ENCODE measurements at places on chromosomes 2 and 18. TPM values are rescaled to one million over a fixed set of nuclear protein-coding genes. Genes with fewer than 3 reads are reported as not detected.

DNA sequence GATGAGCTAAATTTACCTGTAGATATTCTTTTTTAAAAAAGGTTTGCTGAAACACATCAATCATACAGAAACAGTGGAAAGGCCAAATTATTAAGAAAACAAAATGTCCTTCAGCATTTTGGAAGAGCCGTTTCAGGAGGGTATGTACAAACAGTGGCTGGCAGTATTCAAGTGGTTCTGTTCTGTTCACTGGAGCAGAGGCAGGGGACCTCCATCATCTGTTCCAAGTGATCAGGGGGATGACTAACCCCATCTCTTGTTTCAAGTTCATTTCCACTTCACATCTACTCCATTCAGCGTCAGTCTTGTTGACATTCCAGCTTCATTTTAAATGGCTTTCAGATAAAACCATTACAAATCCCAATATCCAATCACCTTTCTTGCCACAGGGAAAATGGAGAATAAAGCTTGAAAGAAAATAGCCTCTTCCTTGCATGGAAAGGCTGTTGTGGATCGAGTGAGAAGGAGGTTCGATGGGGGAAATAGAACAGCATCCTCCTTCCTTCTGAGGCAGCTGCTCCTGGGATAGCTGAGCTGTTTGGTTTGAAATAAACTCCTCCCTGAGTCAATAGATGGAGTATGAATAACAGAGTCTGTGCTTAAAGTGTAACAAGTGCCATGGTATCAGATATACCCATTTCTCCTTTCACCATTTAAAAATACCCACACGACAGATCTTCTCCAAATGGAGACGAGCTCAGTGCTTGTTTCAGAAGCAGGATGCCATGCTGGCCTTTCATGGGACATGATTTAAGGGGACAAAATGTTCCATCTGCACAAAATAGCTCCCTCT is 63.7 kb upstream of the OTOF start:
- no peak for DNase-seq

DNA sequence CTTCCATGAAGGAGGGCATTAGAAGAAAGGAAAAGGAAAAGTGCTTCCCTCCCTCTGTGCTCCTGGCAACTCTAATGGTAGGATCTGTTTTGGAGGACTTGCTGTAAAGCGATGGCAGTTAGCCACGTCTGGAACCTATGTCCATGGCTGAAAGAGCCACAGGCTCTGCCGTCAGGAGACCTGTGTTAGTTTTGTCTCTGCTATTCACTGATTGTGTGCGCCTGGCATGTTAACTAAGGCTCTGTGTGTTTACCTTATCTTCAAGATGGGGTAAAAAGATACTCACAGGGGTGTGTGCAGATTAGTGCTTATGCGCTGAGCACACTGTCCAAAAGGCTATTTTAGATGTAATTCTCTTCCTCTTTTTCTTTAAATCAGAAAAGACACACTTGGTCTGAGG is 109.8 kb upstream of the LTBP1 start:
- DNase-seq, result no peak

DNA sequence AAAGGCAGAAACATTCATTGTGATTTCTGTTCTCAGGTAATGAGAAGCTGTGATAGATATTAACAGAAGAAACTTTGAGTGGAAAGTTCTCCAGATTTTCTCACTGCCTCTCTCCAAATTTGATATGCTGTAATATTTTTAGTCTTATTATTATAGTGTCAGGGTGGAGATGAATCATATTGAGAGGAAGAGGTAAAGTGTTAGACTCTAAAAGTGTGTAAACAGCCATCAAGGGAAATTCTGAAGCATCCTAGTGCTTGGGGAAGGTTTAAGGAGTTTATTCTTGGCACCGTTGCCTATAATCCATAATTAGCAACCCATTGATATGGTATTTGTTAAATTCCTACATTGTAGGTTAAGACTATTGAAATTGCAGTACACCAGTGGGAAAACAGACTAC is 104.7 kb upstream of the NABP1 start:
- no peak for DNase-seq

DNA sequence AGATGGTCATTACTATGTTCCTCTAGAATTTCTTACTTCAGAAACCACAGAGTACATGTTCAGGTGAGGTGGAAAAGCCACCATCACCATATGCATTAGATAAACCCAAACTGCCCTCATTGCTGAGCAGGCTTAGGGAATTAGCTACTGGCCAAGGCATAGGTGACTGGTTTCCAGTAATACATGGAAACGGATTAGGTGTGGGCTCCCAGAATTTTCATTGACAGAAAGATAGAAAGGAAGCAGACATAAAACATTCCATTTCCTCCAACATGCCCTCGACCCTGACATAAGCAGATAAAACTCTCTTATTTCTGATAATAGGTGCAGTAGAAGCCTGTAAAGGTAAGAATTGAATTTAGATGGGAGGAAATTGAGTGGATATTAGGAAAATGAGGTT is 1466.1 kb downstream of the SUCLG1 start:
- no peak for DNase-seq

GRCh38 chr2:37457401-37457901 is 113.0 kb downstream of the QPCT start:
- no peak for DNase-seq

GRCh38 chr2:197136452-197136851 is 174.1 kb downstream of the ANKRD44 start:
- DNase-seq, result no peak

GRCh38 chr2:189542145-189542882 is 38.3 kb downstream of the SLC40A1 start:
- no peak for DNase-seq

DNA sequence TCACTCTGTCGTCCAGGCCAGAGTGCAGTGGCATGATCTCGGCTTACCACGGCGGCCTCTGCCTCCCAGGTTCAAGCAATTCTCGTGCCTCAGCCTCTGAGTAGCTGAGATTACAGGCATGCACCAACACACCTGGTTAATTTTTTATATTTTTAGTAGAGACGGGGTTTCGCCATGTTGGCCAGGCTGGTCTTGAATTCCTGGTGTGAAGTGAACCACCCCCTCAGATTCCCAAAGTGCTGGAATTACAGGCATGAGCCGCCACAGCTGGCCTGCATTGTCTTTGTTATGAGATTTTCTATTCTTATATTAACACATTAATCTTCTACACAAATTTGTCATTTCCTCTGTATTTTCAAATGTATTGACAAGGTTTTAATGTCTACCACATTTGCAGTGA is 75.2 kb downstream of the SEPTIN10 start:
- no peak for DNase-seq

- DNase-seq, result no peak
Measured at GRCh38 chr2:15367715-15368114, 193.4 kb downstream of the NBAS start.

GRCh38 chr2:85446296-85447221 is 28.0 kb downstream of the SH2D6 start:
- DNase-seq, result no peak

- DNase-seq, result no peak
Measured at GRCh38 chr2:157325786-157326185, at the start of gene ERMN. ERMN (minus strand) TSS chr2:157325824; CDS start chr2:157325642, 182 bp downstream.

DNA sequence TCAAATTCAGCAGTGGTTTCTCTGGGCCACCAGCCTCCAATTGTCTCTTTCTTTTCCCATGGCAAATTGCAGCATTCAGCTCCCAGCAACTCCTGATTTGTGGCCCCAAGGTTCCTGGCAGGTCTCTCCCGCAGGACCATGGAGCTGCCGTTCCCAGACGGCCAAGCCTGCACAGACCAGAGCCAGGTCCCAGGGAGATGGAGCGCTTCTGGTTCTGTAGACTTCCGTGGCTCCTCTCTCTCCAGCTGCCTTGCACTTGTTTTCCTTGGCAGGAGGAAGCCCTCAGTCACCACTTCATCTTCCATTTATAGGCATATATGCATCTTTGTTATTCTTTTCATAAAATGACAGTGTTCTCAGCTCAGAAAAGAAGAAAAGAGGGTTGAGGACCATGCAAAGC is 21.7 kb downstream of the TNP1 start:
- no peak for DNase-seq

DNA sequence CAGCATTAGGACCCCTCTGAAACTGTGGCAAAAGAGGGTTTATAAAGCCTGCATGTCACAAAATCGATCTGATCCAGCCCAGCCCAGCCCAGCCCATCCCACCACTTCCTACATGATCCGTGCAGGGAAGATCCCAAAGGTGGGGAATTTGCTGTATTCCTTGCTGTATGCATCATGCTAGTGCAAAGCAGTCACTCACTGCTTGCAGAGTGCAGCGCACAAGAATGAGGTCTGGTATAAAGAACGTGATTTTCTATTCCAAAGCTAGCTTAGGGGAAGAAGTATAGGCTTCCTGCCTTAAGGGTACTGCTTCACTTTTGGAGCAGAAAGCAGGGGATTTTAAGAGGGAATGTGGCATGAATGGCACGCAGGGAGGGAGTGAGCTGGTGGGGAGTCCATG is 18.9 kb upstream of the SERPINB11 start:
- DNase-seq, result no peak

DNA sequence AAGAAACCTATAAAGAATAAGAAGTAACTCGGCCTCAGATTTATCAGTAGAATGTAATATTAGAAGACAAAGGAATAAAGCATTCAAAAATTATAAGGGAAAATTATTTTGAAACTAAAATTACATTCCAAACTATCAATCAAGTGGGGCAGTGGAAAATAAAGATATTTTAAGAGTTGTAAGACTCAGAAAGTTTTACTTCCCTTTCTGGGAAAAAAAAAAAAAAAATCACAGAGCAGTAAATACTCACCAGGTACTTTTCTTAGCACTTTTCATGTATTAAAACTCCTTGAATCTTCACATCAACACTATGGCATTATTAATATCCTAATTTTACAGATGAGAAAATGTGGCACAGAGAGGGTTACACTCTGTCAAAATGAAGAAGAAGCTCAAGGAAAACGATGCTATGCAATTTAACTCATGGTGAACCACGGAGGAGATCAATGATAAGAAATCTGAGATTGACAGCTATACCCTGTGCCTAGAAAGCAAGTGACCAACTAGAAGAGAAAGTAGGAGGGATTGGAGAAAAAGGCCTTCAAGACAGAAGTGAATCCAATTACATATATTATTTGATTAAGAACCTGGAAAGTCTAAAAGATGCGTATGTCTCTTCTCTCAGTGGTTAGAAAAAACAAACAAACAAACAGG is 238.9 kb upstream of the ID2 start:
- DNase-seq, result no peak

DNA sequence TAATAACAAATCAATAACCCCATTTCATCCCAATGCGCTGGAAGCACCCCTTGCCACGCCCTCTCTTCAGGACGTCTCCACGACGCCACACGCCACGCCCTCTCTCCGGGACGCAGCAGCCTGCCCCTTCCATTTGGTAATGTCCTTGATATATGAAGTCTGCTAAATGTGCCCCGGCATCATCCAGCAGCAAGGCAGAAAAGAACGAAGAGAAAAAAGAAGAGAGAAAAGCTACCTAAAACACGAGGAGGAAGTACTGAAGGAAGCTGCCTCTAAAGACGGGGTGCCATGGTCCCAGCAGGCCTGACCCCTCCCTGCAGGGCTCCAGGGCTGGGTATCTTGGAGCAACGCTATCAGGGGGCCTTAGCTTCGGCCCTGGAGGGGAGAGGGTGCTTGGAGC is 41.8 kb downstream of the CNGA3 start:
- DNase-seq, result no peak

GRCh38 chr2:23604731-23605130 is 219.8 kb downstream of the KLHL29 start:
- no peak for DNase-seq

DNA sequence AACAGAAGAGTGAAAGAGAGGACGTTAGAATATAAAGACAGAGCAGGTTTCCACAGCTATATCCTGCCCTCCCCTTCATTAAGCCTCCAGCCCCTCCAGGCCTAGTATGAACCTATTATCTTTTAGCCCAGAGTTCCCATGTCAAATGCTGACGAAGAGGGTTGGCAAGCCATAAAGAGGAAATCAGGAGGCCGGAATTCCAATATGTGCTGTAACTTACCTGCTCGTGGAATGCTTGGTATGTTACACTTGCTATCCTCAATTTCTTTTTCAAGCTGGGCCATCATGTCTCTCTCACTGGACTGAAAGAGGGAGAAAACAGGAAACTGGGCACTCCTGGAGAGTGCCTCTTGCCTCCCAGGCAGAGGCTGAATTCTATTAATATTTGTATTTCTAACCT is 264.1 kb downstream of the TRIB2 start:
- DNase-seq, result no peak

GRCh38 chr2:18845854-18846445 is 256.6 kb upstream of the NT5C1B start:
- DNase-seq, result no peak

- DNase-seq, result no peak
Measured at GRCh38 chr2:43044093-43044681, 182.2 kb downstream of the ZFP36L2 start.

DNA sequence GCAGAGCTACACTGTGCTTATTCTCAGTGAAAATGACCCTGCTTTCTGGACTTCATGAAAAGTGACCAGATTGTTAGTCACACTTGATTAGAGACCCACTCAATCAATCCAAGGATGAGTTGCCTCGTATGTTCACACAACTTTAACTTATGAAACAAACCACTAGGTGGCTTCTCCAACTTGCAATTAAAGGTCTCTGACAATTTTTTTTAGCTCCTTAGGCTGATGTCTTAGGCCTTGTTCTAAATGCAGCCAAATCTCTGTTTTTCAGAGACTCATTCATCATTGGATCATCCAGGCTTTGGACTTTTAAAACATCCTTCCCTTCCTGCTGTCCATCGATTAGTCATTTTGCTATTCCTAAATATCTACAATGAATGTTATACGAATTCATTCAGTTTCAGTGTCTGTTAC is 63.4 kb downstream of the MREG start:
- DNase-seq, result peak; percentile 29

- no peak for DNase-seq
Measured at GRCh38 chr18:53906681-53907080, 317.8 kb downstream of the MBD2 start.

DNA sequence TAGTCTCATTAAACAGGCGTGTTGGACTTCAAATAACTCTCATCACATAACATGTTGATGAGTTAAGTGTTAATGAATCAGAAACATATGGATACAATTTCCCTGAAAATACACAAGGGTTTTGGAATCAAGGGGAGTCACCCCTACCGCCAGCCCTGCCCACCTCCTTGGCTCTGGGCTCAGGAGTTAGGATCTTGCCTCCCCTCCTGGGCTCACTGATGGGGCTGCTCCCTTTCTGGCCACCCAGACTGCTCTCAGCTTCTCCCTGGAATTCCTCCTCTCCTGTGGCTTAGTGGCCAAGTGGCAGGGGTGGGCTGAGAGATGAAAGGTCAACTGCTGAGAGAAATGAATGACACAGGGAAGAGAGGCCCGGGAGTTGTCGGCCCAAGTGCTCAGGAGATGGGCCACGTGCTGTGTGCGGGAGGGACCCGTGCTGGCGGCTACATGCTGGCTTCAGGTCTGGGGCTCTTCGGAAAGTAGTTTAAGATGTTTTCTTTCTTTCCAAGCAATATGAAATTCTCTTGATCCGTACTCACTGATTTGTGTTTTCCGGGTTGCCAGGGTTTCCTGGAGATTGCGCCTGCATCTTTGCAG is 55.8 kb upstream of the TNP1 start:
- DNase-seq, result no peak

GRCh38 chr18:39574897-39575296 is 2009.3 kb upstream of the CELF4 start:
- no peak for DNase-seq

The GKN1 gene
- total RNA-seq, result not detected

The ZNF521 gene
- total RNA-seq, result 0.62 TPM

The PNKD gene
- 40.5 TPM for total RNA-seq

The MOB1A gene
- 160 TPM for total RNA-seq

The RNF152 gene
- 0.23 TPM for total RNA-seq

The AKAIN1 gene
- total RNA-seq, result not detected

The NOP58 gene
- 130 TPM for total RNA-seq

The BOLL gene
- not detected for total RNA-seq

The INHA gene
- total RNA-seq, result not detected

The STON1 gene
- total RNA-seq, result 2.8 TPM

The ZSWIM2 gene
- not detected for total RNA-seq

The TMEM185B gene
- total RNA-seq, result 20.5 TPM

The IFIH1 gene
- total RNA-seq, result 25.5 TPM
